ENCODE measurements at places on chromosomes 1 and 21. TPM values are rescaled to one million over a fixed set of nuclear protein-coding genes. Genes with fewer than 3 reads are reported as not detected.

Gene SYTL1
- 41.0 TPM for total RNA-seq

Gene POGZ
- total RNA-seq = 179 TPM

Gene TMEM54
- total RNA-seq = 47.7 TPM

Gene RNU1-1
- total RNA-seq = 3,945 TPM

Gene OPRD1
- total RNA-seq = 0.66 TPM

Gene UBXN10
- 2.6 TPM for total RNA-seq

Measured in mesothelial cell of epicardium (in vitro differentiated cells).